AG04449 (cell line): ENCODE measurements at places on chromosomes 4 and X.

- no peak for DNase-seq
Observed at GRCh38 chrX:10618961-10619360, 1.4 kb downstream of the MID1 start.

GRCh38 chrX:102979536-102979935, 42.5 kb downstream of the RAB40AL start:
- no peak for DNase-seq

DNA sequence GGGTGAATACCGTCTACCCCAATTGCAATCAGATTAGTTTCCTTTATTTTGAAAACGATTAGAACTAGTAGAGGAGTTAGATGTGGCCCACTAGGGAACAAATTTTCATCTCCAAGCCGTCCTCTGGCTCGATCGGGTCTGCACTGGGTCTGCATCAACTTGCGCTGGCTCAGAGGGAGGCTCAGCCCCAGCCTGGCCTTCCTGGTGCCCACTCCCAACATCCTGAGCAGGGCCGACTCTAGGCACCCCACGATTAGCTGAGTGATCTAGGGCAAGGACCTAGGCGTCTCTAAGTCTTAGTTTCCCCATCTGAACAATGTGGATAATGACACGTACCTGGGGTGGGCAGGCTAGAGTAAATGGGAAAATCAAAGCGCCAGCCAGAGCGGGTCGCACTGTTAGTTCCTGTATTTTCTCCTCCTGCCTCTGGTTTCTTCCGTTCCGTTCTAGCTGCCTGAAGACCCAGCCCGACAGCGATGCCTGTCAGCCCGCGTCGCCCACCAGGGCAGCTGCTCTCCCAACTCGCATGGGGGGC, 7.7 kb upstream of the HAND2 start:
- DNase-seq = no peak

DNA sequence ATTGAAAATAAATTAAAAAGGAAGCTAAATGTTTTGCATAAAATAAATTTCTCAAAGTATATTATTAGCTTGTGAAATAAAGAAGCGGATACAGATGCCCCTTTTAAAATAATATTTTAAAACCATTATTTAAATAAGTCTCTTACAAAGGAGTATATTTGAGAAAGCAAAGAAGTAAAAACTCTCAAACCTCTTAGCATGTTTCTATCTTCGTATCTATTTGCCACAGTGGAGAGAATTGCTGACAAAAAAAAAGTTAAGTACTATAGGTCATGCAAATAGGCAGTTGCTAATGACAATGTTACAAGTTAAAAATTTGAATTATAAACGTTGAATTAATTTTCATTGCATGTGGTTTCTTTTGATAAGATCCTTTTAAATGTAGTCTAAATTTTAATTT, 44.5 kb upstream of the PDGFRA start:
- no peak for DNase-seq

GRCh38 chrX:130885996-130886395, 17.0 kb downstream of the ENOX2 start:
- no peak for DNase-seq

DNA sequence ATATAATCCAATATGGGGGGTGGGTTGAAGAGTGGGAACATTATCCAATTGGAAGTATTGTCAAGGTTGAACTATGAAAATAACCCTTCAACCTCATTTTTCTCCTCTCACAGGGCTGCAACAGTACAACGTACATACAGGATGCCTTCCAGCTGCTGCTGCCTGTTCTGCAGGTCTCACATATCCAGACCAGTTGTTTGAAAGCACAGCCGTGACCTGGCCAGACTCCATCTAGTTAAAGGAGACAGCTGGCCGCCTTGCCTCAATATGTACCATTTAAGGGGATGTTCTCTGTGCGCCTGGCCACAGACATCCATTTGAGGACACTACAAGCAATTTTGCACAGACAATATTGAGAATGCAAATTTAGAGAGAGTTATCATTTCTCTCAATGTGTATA, 75.7 kb downstream of the FAM114A1 start:
- no peak for DNase-seq

GRCh38 chr4:4810778-4811177, 48.7 kb upstream of the MSX1 start:
- DNase-seq = no peak

GRCh38 chr4:21130606-21131005, 430.3 kb downstream of the PACRGL start:
- DNase-seq = no peak
